ENCODE measurements at places on chromosomes 3 and 15.

GRCh38 chr3:66297260-66297873, 76.6 kb downstream of the SLC25A26 start:
- peak; percentile 48 for DNase-seq

GRCh38 chr15:68154923-68155559, 50.1 kb downstream of the CALML4 start:
- peak; percentile 71 for DNase-seq

DNA sequence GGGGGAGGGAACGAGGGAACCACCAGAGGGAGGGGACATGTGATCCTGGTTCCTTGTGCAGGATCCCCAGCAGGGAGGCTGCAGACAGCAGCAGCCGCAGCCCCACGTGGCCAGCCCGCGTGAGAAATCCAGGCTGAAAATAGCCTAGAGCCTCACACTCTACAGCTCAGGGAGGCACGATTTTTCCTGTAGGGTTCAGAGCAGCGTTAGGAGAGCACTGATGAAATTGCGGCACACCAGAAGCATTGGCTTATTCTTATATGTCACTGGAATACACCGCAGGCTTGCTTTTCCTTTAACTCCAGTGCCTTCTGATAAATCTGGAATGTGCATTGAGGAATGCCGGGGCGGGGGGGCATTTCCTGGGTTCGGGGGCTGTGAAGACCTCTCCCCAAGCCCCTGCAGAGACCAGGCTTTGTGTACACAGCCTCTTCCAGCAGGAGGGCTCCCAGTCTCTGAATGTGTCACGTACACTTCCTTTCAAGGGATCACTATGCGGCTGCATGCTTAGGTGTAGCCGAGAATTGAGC, 193.0 kb downstream of the ATP10A start:
- peak; percentile 14 for DNase-seq

DNA sequence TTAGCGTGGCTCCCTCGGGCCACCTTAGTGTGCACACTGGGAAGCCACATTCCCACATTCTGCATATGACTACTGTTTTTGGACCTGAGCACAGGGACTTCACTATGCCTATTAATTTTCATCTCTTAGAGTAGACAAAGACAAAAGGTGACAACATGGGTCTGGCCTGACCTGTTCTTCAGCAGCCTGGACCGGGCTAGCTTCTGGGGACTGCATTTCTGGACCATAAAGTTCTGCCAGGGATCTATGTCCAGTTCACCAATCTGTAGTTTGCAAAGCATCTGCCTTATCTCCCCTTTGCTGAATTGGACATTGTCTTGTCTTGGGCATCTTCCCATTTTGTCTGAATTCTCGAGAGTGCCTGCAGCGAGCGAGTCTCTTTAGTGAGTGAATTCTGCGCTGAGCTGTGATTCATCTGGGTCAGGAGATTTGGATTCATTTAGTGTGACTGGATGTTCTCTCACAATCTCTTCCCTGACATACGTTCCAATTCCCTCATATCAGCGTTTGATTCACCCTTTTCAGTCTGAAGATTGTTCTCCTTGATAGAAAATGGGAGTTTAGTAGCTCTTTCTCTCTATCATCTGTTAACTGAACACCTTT, 112.2 kb upstream of the PLXNA1 start:
- DNase-seq, result peak; percentile 41

- no peak for DNase-seq
Measured at GRCh38 chr3:24062916-24063315, 117.8 kb downstream of the NR1D2 start.

DNA sequence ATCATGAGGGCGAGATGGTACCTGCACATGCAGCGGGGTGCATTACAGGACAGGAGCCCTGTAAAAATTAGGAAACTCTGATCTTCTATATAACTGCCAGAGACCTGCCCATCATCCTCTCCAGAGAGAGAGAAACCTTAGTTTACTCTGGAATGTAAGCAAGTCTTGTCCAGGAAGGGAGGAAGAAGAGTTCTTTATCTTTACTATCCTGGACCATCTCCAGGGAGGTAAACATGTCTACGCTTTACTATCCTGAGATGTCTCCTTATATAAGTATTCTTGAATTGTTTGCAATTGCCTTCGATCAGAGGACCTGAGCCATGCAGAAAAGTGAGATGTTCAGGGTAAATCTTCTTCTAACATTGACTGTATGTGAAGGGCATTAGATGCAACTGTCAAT, 12.7 kb upstream of the HACD2 start:
- DNase-seq, result no peak

GRCh38 chr3:111610189-111610588, 15.0 kb upstream of the ZBED2 start:
- DNase-seq, result no peak

GRCh38 chr15:55037071-55037470, 159.7 kb downstream of the RSL24D1 start:
- no peak for DNase-seq

DNA sequence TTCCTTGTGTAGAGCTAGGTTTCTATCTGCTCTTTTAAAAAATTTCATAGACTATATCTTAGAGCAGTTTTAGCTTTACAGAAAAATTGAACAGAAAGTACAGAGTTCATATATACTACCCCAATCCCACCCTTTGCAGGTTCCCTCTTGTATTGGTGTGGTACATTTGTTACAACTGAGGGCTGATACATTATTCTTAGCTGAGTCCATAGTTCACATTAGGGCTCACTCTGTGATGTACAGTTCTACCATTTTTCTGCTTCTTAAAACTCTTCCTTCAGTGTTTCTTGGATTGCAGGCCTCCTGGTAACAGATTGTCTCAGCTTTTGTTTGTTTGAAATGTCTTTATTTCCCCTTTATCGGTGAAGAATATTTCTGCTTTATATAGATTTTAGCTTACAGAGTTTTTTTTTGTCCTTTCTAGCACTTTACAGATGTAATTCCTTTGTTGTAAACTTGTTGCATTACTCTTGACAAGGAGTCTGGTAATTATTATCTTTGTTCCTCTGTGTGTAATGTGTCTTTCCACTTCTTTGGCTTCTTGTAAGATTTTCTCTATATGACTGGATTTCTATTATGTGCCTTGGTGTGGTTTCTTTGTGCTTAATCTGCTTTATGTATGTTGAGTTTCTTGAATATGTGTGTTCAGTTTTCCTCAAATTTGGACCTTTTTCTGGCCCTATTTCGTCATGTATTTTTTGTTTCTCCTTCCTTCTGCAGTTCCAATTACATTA, 25.3 kb downstream of the MEF2A start:
- no peak for DNase-seq

DNA sequence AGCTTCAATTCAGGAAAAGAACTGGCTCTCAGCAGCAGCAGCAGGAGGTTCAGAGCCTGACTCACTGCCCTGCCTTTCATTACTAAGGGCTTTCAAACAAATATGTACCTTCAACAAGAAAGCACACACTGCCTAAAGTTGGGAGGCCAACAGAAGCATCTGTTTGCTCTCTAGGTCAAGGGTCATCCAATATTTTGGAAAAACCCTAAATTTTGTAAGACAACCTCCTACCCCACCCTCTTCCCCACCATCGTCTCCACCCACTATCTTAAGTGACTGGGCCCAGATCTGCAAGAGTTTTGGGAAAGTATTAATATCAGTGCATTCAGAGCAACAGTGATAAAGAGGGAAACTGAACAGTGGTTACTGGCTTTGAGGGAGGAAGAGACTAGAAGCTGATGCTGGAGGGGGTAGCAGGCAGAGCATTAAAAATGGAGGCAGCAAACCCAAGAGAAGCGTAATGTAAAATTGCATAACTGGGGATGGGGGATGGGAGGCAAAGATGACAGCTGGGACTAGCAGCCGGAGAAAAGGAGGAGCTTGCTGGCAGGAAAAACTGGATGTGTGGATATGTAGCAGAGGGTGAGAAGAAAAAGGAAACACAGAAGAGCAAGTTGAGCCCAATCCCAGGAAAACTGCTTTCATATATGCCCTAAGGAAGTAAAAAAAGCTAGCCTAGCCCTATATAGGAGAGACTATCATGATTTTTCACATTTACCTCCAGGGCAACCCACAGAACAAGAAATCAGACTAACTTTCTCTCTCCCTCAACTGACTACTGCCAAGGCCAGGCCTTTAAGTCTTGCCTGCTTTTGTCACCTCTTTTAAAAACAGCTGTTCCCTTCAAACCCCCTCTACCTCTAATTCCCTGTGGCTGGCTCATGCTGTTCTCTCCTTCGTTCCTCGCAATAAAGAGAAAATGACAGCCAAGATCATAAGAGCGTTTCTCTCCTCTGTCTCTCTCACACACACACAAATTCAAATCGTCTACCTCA, 31.4 kb downstream of the NPTN start:
- peak; percentile 62 for DNase-seq

- DNase-seq, result no peak
Measured at GRCh38 chr3:107045791-107046190, 331.4 kb upstream of the CCDC54 start.

- no peak for DNase-seq
Measured at GRCh38 chr3:71080517-71081083, 502.9 kb downstream of the FOXP1 start.

DNA sequence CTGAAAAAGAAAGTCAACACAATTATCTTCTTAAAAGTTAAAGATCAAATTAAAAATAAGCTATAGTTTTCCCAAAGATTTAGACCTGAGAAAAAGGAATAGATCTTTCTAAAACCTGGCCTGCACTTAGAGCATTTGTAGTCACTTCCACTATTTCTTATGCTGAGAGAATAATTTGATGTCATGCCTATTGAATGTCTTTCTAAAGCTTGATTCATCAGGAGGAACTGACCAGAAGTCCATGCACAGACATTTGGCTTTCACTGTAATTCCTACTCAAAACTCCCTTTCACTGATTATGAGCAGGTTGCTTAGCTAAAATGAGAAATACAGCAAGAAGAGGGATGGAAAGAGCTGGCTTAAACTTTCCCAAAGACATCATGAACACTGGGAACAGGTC, 4.3 kb downstream of the GREM1 start:
- DNase-seq, result no peak

DNA sequence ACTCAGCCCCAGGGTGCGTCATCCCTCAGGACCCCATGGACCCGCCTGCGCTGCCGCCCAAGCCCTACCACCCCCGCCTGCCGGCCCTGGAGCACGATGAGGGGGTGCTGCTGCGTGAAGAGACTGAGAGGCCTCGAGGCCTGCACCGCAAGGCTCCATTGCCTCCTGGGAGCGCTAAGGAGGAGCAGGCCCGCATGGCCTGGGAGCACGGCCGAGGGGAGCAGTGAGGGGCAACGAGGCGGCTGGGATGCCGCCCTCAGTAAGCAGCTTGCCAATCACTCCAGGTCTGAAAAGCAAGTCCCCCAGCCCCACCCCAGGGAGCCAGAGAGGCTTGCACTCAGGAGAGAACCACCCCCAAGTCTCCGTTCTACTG, 3.8 kb upstream of the MANF start:
- DNase-seq, result no peak
